ENCODE measurements at places on chromosomes 12 and 14.

- no peak for DNase-seq
These were observed 2.2 kb upstream of the LMO3 start for GRCh38 chr12:16607906-16608775.

DNA sequence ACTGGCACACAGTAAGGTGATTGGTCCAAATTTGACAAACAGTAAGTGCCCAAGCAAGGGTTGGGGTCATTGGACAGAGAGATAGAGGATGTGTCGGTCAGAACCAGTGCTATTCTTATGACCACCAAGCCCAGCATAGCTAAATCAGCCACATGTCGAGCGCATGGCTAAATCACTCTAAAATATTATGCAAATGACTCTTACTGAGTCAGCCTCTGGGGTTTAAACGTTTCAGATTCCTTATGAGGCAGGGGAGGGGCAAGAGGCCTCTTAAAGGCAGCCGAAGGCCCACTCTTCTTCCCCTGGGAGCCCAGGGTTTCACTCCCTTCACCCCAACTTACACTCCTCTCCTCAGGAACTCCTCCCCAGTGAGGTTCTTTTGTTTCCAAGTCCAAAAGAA lies 603 bp upstream of the ENDOU start:
- no peak for DNase-seq

DNA sequence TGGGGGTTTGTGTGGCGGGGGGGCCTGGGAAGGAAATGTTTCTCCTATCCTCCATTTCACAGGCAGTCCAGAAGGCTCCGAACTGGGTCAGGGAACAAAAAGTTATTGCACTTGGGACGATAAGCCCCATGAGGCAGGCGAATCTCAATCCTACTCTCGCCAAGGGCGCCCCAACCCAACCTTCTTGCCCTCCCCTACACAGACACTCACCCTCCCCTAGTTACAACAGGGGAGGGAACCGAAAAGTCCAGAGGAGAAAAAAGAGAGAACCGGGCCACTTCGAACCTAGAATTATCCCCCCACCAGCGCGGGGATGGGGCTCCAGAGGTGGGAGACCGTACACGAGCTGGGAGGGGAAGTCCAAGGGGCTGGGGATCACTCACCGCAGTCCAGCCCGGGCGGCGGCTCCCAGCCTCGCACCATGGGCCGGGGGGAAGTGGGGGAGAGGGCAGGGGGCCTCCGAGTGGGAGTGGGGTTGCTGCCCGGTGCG lies 357 bp downstream of the HOMEZ start:
- no peak for DNase-seq

GRCh38 chr14:25381498-25381897 lies 331.6 kb upstream of the STXBP6 start:
- no peak for DNase-seq

GRCh38 chr14:74347795-74348100 lies 523 bp upstream of the VRTN start:
- no peak for DNase-seq

- DNase-seq = no peak
These were observed 155.2 kb downstream of the STXBP6 start for GRCh38 chr14:24894583-24895242.

GRCh38 chr12:23523339-23523738 lies 426.1 kb downstream of the SOX5 start:
- DNase-seq = no peak

GRCh38 chr12:25501549-25501948 lies 51.5 kb downstream of the LMNTD1 start:
- DNase-seq = no peak

DNA sequence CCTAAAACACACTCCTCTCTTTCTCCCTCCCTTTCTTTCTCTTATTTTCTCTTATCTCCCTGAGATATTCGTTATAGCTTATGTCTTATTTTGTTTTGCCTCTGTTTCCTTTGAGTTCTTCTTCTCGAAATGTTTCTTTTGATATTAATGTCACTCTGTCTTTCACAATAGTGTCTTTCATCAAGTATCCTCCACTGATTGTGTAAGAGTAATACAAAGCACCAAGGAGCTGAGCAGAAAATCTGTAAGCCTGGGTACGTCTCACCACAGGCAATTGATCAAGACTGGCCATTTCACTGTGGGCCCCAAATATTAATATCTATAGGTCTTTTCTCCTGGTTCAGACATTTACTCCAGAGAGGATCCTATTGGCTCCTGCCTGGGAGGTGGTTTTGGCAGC lies 4.8 kb upstream of the LYZ start:
- no peak for DNase-seq

DNA sequence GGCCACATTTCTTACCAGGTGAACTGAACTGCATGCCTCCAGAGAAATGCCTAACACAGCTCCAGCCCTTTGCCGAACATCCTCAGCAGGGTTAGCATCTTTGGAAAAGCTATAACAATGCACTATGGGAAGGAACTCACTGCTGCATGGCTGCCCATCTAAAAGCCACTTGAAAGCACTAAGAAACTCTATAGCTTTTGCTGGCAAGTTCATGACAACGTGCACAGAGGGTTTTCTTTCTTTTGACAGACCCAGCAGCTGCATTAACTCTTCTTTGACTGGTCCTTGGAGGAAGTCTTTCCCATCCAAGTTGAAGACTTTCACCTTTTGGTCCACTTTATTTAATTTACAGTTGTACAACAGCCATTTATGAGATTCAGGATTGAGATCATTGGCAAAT lies 5.3 kb downstream of the TRMT5 start:
- no peak for DNase-seq

GRCh38 chr12:106670131-106670530 lies 87.3 kb downstream of the RFX4 start:
- DNase-seq = no peak
